ENCODE measurements at places on chromosomes 12 and 14.

DNA sequence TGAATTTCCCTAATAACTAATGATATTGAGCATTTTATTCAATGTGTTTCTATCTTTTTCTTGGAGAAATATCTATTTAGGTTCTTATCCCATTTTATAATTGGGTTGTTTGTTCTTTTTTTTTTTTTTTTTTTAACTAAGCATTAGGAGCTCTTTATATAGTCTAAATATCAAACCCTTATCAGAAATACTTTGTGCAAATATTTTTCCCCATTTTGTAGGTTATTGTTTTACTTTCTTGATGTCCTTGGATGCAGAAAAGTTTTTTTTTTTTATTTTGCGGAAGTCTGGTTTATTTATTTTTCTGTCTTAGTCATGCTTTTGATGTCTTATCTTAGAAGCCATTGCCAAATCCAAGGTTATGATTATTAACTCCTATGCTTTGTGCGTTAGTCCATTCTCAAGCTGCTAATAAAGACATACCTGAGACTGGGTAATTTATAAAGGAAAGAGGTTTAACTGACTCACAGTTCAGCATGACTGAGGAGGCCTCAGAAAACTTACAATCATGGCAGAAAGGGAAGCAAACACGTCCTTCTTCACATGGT lies 434.3 kb upstream of the TBX3 start:
- no peak for DNase-seq

GRCh38 chr12:119204131-119204530 lies 25.4 kb downstream of the HSPB8 start:
- no peak for DNase-seq

DNA sequence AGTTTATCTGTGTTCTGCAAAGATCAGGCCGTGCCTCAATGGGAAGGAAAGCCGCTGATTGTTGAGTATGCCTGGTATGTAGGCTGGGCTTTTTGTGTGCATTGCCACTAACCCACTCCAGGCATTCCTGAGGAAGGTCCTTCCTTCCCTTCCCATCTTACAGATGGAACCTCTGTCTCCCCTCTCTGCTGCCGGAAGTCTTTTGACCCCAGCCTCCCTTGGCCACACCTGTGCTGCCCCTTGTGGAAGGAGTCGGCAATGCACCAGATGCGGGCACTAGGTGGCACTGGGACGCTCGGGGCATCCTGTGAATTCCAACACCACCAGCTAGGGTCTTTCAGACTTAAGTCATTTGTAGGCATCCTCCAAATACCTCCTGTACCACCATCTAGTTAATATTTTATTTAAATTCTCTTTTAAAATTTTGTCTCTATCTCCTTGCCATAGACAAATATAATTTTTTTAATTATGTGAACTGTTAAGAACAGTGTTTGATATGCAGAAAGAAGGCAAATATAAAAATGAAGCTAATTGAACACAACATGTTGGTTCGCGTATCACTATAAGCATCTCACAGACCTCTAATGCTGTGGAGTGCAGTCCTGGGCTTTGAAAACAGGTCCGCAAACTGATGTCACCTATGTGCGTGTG lies 99.6 kb downstream of the RIN3 start:
- no peak for DNase-seq

DNA sequence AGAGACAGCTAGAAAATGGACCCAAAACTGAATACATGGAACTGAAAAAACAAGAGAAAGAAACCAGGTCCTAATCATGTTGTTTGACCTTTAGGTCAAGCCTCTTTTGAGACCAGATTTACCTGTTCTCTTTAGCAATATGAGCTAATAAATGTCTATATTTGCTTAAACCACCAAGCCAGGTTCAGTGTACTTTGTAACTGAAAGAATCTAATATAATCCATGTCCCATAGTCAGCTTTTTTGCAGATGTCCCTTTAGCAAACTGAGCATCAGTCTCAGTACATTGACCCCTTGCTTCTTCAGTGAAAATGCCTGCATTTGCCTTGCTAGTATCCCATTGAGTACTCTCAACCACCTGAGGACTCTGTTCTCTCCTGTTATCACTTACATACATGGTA lies 61.7 kb downstream of the PLCZ1 start:
- DNase-seq, result no peak

GRCh38 chr12:71900091-71900490 lies 38.6 kb upstream of the TPH2 start:
- no peak for DNase-seq

- DNase-seq, result no peak
Measured at GRCh38 chr12:55984861-55985260, 11.0 kb downstream of the RAB5B start.

DNA sequence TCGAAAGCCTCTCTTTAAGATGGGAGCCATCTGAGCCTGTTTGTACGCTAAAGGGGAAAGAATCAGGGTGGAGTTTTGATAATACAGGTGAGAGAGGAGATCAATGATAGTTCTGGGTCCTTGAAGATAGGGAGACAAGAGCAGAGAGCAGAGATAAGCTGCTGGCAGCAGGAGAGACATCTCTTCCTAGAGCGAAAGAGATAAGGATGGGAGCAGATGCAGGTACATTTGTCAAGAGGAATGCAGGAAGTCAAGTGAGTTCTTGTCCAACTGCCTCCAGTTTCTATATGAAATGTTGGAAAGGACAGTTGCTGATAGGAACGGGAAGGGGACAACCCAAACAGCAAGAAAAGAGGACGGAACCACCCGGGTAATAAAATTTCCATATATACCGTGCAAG lies 24.7 kb upstream of the HIF1A start:
- no peak for DNase-seq

GRCh38 chr12:9843407-9843806 lies 16.1 kb downstream of the KLRF1 start:
- no peak for DNase-seq

DNA sequence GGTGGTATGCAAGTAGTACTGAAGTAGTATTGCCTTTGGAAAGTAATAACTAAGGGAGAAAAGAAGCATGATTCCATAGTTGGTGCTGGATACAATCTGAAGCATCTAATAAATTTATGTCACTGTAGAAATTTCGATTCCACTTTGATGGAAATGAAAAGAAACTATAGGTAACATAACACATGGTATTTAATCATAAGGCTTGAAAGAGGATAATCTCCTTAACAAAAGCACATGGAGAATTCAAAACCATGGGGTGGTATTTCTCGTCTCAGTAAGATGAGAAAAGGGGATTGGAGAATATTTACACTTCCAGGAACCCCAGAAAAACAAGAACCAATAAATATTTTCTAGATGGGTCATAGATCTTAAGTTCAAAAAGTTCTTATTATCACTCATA lies 72.7 kb downstream of the NDUFA12 start:
- no peak for DNase-seq

DNA sequence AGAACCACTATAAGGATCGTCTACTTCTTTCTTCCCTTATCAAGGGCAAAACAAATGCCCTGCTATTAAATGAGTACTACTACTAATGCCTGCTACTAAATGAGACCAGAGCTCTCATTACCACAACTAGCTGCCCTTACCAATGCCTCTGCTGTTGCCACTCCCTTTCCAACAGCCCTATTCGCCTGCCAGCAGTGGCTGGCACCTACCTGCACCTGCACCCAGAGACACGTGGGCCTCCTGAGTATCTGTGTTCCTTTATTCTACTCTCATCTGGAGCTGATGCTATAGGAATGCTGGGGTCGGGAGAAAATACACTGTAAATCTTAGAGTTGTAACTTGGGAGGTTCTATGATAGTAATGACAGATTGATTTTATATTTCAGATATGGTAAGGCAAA lies 174.7 kb downstream of the SLC2A13 start:
- DNase-seq, result no peak

DNA sequence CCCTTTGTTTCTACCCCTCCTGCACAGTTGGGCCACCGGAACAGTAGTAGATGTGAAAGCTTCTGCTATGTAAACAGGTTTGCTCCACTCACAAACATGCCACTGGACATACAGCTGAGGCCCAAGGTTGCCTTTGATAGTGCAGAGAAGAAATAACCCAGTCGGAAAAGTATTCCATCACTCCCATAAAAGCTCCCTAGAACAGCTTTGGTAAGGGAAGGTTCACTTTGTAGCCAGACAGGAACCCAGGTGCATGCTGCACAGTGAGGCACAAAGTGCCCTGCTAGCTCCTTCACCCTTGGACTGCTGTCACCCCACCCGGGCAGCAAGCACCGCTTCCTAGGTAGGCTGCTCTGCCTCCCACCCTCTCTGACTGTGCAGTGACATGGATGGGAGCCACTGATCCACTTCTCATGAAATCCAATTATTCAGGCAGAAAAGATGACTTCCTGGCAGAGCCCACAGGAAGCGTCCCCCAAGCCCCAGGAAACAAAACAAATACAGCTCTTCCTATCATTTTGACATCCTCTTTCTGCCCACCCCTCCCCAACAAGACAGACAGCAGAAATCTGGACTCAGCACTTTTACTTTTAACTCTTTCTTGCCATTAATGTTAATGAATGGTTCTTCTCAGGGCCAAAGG lies 100.2 kb downstream of the SRGAP1 start:
- DNase-seq, result no peak

- no peak for DNase-seq
Measured at GRCh38 chr14:93709249-93709648, 79.0 kb downstream of the PRIMA1 start.

DNA sequence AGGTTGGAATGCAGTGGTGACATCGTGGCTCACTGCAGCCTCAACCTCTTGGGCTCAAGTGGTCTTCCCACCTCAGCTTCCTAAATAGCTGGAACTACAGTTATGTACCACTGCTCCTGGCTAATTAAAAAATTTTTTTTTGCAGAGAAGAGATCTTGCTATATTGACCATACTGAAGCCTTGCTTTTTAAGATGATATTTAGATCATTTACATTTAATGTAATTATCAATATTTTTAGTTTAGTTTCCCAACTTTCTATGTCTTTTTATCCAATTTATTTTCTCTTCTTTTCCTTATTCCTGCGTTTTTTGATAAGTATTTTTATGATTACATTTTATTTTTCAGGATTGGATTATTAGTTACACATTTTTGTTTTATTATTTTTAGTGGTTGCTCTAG lies 340.1 kb downstream of the APAF1 start:
- no peak for DNase-seq

DNA sequence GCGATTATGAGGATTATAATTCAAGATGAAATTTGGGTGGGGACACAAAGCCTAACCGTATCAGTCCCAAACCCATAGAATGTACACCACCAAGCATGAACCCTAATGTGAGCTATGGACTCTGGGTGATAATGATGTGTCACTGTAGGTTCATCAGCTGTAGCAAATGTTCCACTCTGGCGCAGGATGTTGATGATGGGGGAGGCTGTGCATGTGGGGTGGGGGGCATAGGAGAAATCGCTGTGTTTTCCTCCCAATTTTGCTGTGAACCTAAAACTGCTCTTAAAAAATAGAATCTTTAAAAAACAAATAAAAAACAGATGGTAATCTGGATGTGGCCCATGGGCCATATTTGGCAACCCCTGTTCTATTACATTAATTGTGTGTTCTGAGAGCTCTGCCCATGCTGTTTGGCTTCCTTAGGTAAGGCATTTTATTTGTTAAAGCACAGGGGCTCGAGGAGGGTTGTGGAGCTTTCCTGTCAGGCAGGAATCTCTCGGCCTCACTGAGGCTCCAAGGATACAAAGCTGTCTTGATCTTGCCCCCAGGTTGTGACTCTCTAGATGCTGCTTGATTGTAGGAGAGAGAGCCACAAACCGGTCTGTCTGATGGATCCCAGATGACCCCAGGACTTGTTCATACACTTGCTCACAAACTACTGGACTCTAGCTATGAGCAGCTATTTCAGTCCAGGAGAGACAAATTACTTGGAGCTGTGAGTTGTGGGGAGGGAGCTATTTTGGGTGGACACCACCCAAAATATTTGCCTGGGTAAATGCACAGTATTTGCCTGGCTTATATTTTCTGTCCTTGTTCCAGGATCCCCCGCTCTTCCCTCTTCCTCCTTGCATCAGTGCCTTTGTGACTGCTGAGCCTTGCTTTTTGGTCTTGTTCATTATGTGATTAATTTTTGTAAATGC lies 340.2 kb downstream of the MED13L start:
- DNase-seq, result no peak

DNA sequence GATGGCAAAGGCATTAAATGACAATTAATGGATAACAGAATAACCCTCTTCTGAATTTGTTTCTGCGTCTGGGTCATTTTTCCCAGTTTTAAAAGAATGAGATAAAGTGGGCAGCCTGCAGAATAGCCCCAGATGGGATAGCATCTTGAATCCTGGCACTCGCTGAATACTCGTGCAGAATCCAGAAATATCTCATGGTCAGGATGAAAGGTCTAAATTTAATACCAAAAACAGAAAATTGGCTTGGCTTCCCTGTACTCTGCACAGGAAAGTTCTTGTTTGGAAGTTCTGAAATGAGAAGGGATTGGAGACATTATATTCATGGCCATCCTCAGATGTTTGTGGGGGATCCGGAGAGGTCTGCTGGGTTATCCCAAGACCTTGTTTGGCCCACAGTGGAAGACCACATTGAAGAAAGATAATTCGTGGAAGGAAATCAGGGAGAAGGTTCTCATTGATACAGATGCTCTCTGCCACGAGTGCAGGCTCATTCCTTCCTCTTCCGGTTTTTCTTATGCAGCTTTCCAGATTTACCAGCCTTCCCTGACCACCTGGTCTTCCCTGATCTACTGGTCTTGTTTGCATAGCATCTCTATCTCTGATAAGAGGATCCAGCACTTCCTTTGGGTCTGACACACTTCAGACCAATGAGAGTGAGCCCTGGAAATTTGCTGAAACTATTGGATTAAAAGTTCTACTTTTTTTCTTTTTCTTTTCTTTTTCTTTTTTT lies 6.0 kb upstream of the IFT81 start:
- DNase-seq, result no peak

- no peak for DNase-seq
Measured at GRCh38 chr14:84017495-84017894, 1512.4 kb upstream of the FLRT2 start.

- DNase-seq, result peak; percentile 61
Measured at GRCh38 chr12:107990325-107990724, 138.8 kb upstream of the WSCD2 start.

DNA sequence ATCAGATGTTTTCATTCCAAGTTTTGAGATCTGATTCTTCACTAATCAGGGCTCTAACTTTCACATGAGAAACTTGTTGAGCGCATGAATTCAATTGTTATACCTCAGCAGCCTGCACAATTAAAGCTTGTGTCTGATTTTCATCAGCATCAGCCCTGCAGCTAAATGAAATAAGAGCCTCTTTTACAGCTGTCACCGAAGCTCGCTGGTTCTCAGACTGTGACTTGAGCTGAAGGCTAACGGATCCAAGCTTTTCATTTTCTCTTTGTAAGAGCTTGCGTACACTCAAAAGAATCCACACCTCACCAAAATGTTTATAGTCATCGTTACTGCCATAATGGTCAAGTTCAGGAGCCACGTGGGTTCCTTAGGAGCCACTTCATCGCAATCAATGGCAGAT lies 65.5 kb upstream of the BEGAIN start:
- no peak for DNase-seq

GRCh38 chr12:10052193-10052913 lies 21.9 kb downstream of the CLEC9A start:
- no peak for DNase-seq
